ENCODE measurements at places on chromosomes 12 and 14.

DNA sequence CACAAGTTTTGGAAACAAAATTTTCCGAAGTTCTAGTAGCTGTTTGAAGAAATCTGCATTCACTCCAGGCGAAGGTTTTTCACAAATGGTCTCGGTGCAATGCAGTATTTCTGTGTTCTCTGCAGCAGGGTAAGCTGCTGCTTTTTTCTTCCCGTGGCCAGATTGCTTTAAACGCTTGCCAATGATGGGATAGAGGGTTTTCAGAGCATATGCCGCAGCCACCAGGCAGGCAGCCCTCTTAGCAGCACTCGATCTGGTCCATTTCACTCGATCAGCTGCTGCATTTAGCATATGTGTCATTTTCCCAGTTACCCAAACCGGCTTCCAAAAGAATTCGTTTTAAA is 315 bp downstream of the ABCD2 start:
- DNase-seq: no peak

DNA sequence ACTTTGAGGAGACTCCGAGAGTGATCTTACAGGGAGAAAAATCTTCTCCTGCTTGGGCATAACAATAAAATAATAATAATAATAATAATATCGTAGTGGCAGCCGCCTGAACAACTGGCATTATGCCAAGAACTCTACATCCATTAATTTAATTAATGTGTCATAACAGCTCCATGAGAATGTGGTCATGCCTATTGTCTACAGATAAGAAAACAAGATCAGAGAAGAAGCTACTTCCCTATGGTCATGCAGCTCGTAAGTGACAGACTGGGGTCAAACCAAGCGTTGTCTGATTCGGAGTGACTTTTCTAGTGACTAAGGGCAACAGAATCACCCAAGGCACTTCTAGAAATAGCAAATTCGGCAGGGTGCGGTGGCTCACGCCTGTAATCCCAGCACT is 11.7 kb downstream of the PROX2 start:
- no peak for DNase-seq

- DNase-seq: no peak
Measured at GRCh38 chr12:54412786-54413185, 6.3 kb downstream of the ITGA5 start.

DNA sequence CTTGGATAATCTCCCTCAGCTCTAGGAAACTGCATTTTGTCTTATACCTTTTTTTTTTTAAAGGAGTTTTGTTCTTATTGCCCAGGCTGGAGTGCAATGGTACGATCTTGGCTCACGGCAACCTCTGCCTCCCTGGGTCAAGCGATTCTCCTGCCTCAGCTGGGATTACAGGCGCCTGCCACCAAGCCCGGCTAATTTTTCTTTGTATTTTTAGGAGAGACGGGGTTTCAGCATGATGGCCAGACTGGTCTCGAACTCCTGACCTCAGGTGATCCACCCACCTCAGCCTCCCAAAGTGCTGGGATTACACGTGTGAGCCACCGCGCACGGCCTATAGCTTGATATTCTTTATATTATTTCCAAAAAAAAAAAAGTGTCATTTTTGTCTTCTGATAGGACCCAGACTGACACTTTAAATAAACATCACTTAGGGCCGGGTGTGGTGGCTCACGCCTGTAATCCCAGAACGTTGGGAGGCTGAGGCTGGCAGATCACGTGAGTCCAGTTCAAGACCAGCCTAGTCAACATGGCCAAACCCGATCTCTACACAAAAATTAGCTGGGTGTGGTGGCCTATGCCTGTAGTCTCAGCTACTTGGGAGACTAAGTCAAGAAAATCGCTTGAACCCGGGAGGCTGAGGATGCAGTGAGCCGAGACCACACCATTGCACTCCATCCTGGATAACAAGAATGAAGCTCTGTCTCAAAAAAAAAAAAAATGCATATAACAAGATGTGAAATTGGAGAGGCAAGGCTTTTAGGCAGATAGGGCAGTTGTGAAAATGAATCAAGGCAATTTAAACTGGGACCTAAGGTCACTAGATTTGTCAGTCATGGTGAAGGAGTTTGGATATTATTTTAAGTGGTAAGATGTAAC is 18.4 kb downstream of the SLC2A3 start:
- DNase-seq: no peak
